ENCODE measurements at places on chromosomes 16 and 17.

DNA sequence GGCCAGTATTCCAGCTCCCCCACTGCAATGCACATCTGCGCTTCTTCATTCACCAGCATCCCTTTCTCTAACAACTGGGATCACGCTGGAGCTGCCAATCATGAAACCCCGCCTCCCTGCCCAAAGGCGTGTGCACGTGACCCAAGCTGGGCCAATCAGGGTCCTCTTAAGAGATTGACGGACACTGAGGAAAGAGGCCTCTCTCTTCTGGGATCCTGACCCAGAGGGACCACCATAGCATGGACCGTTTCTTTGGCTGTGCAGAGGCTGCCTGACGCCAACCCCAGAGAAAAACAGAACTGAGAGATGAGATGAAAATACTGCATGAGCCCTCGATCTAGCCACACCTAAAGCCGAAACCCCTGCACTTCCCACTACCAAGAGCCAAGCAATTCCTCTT, 32.0 kb downstream of the COTL1 start:
- no peak for DNase-seq

DNA sequence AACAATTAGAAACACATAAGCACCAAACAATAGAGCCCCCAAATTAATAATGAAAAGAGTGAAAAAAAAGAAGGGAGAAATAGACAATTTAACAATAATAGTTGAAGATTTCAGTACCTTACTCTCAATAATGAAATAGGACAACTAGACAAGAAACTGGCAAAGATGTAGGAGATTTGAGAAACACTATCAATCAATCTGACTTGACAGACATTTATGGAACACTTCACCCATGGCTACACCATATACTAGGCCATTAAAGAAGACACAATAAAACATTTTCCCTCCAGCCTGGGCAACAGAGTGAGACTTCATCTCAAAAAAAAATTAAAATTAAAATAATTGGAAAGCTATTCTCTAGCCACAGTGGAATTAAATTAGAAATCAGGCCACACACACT, 5.0 kb upstream of the DUS1L start:
- no peak for DNase-seq

- no peak for DNase-seq
Observed at GRCh38 chr16:53220585-53220984, 165.8 kb downstream of the CHD9 start.

GRCh38 chr17:2867441-2868424, 71.5 kb downstream of the RAP1GAP2 start:
- DNase-seq: no peak

- no peak for DNase-seq
Observed at GRCh38 chr16:2942045-2942444, 22.0 kb upstream of the KREMEN2 start.

GRCh38 chr17:81822996-81823819, 9.9 kb downstream of the MCRIP1 start:
- DNase-seq: no peak

- no peak for DNase-seq
Observed at GRCh38 chr16:70433458-70434103, 5.3 kb downstream of the ST3GAL2 start.

Data from esophagus squamous epithelium (tissue), 5 donors.